Activated CD8-positive, alpha-beta memory T cell treated with anti-CD3 and anti-CD28 coated beads for 1 hour (primary cell): ENCODE measurements at places on chromosomes 5 and 9.

GRCh38 chr5:36125868-36126267 lies 25.8 kb downstream of the LMBRD2 start:
- DNase-seq = no peak

DNA sequence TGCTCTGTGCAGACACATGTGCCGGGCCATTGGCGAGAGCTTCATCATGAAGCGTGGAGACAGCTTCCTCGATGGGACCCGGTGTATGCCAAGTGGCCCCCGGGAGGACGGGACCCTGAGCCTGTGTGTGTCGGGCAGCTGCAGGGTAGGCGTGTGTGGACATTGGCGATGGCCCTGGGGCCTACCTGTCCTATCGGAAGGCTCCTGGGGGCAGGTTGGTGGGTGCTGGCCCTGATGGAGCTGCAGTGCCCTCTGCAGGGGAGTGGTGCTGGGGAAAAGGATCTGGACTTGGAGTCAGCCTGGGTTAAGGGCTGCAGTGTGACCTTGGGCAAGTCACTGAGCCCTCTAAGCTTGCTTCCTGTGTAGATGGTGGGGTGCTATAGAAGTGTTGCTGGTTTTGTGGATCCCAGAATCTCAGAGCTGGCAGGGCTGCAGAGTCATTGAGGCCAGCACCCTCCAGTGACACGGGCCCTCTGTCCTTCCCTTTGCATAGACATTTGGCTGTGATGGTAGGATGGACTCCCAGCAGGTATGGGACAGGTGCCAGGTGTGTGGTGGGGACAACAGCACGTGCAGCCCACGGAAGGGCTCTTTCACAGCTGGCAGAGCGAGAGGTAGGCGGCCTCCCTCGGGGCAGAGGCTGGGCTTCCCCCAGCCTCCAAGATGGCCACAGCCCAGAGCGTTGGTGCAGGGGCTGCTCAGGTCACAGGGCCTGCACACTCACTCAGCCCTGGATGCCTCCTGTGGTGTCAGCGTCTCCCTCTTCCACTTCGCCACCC lies 15.8 kb downstream of the ADAMTS13 start:
- DNase-seq = no peak

DNA sequence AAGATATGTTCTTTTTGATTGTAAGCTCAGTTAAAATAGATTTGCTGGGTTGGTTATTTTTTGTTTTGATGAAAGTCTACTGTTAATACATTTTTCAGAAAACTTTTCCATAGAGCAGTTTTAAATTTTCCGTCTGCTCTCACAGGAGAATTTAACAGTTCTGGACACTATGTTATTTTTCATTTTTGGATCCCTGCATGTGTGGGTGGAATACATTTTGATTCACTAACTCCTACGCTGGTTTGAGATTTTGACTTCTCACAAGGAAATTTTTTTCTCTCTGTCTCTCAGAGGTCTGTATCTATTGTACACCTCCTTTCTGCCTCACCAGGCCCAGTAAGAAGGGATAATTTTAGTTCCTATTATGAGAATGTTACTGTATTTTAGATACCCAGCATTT lies 502.4 kb downstream of the CDH10 start:
- DNase-seq = no peak

DNA sequence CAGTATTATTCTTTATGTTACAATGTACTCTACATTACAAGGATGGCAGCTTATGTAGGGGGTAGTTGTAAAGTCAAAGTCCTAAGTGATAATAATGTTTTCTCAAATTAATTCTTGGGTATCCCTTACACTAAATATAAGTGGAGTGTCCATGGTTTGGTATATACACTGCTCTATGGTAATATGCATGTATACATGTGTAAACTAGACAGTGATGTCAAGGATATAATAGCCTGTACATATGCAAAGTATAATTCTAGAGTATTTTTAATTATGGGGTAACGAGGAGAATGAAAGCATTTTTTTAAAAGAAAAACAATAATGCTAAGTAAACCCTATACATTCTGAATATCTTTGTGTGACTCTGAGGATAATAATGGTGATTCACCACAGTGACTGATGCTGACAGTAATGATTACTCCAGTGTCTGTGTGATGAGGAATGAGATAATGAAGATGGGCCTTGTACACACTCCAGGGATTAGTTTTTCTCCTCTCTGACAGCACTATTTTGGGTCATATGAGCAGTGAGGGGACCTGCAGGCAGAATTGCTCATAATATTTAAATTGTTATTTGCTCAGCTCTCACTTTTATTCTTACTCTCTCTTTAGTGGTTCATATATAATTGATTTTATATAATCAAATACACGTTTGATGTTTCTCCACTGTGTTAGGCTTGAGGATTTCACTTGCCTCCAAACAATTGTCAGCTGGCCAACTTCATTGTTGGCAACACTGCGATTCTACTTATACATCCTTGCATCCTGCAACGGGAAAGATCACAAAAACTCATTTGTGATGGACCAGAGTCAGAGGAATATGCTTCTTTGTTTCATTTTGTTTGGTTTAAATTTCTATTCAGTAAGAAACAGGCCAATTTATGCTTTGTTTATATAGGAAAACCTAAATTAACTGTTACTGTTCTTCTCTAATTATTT lies 88.2 kb downstream of the NREP start:
- DNase-seq = no peak

GRCh38 chr5:3811116-3811515 lies 215.5 kb downstream of the IRX1 start:
- DNase-seq = no peak

DNA sequence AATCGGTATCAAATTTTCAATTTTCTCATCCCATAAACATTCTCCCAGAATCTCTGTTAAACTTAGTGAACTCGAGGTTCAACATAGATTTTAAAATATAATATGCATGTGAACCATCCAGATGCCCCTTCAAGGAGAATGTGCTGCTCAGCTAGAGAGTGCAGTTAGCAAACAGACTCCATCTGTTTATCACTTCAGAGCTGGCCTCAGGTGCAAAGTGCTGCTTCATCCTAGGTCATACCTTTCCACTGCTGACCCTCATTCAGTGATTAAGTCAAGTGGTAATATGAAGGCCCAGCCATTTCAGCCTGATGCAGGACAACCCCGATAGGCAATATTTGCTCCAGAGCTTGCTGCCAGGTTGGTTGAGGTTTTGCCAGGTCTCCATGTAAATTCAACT lies 339.0 kb upstream of the POU5F2 start:
- DNase-seq = no peak

DNA sequence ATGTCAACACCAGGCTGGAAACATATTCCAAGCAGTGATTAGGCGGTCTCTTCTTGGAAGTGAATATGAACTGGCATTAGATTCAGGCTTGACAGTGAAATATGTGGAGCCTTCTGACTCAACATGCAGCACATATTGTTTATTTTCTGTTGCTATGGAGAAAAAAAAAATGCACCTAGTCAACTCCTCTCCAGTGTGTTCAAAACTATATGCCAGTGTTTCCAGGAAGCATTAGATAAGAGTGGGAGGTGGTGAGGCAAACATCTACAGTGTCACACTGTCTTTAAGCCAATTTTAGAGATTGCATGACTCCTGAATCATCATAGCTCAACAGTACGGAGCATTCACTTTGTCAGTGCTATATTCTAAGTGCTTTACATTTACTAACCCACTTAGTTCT lies 117.9 kb downstream of the HCN1 start:
- no peak for DNase-seq

- no peak for DNase-seq
These were observed 670.4 kb upstream of the CDH6 start for GRCh38 chr5:30523061-30523460.

- peak; percentile 18 for DNase-seq
These were observed 28.6 kb downstream of the CSF2 start for GRCh38 chr5:132102101-132102701.

DNA sequence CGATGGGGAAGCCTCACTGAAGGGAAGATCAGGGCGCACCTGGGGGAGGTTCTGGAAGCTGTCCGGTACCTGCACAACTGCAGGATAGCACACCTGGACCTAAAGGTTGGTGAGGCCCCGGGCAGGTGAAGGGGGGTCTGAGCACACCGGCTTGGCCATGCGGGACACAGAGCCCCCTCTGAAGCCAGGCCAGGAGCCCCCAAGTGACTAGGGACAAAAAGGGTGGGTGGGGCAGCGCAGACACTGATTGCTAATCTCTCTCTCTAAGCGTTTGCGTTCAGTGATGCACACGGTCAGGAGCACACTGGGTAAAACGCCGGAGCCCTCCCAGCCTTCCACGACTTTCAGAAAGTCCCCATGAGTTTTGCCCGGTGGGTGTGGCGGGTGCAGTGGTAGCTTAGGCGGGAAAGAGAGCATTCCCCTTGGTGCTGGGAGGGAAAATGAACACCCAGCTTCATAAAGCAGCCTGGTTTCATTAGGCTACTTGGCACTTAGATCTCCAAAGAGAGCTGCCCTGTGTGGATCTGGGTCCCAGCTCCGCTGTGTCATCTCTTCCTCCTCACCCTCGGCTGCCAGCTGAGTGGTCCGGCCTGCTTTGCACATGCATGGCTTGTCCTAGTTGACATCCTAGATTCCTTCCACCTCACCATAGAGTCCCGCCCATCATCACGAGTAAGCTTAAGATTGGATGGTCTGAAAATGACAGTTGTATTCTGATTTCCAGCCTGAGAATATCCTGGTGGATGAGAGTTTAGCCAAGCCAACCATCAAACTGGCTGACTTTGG lies 74.2 kb upstream of the OTULINL start:
- DNase-seq = no peak

DNA sequence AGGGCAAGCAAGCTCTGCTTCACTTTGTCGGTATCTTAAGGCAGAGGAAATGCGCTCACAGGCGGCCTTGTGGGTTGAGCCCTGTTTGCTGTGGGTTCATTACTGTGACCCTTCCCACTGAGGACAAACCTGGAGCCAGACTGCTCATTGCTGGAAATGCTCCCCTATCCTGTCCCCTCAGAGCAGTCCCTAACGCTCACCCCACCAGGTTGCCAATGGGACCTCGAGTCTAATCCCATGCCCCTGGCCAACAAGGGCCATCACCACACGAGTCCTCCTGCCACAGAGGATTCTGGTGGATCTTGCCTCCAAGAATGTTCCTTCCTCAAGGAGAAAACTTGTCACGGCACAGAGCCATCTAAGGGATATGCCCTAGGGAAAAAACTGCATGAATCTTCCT lies 14.6 kb downstream of the IPPK start:
- DNase-seq = no peak

DNA sequence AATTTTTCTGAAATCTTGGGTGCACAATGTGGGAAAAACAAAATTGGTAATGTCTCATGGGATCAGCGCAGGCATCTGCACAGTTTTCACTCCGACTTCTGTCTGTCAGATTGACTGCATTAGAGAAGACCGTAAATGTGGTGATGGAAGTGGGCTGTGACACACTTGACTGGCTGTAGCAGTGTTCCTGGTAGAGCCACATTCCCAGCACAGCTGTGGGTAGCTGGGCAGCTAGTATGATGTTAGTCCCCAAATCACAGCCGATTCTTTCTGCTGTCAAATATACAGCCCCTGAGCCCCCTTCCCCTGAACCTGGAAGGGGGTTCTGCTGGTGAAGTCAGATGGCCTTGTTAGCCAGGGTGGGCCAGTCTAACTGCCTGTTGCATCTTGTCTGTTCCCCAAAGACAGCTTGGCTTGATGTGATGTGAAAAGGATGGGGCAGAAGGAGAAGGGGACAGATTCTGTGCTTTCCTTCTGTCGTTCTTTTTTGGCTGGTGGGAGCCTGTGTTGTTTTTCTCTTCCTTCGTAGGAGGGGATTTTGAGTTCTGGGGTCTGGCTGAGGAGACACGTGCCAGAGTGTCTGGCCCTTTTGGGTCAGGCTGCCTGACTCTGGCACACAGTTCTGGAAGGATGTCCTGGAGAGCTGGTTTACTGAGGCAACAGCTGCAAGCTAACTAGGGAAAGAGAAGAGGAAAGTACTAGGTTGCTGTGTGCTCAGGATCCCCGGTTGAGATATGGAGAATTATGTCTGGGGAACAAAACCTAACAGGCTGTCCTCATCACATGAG lies 66.4 kb upstream of the SPRY4 start:
- DNase-seq = no peak

- no peak for DNase-seq
These were observed 49.6 kb downstream of the NSUN2 start for GRCh38 chr5:6583049-6583880.

DNA sequence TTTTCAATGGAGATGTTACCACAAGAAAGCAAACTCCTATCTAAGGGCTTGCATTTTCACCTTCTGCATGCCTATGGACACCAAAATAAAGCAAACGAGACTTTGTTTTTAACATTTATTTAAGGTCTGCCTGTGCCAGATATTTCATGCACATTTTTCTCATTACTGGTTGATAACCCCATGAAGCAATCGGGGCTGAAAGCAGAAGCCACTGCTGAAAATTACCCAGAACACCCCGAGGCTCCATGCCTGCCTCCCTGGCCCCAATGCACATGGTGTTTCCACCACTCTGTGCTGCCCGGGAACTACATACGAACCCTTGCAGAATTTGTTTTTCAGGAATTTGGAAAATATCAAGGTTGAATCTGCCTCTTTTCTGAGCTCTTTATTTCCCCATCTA lies 240.1 kb downstream of the NR2F1-AS1 start:
- DNase-seq = no peak

GRCh38 chr5:172266676-172267092 lies 16.9 kb downstream of the UBTD2 start:
- no peak for DNase-seq

- DNase-seq = no peak
These were observed 101.2 kb upstream of the RAPGEF1 start for GRCh38 chr9:131840751-131841702.
